ENCODE measurements at places on chromosomes 3 and 15.

DNA sequence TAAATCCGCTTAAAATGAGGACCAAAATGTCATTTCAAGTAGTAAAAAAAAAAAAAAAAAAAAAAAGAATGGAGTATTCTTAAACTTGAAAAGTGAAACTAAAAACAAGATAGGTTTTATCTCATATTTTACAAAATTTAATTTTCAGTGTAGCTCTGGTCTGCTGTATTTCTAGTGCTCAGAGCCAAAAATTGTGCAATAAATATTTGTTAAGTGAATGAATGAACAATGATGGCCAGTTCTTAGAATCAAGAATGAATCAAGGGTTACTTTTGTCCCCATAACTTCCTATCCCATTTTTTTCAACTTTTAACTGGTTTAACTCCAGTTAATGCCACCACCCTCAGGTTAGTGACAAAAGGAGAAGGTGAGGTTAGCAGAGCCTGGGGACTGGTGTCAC, 214.4 kb downstream of the ABHD5 start:
- DNase-seq = no peak

DNA sequence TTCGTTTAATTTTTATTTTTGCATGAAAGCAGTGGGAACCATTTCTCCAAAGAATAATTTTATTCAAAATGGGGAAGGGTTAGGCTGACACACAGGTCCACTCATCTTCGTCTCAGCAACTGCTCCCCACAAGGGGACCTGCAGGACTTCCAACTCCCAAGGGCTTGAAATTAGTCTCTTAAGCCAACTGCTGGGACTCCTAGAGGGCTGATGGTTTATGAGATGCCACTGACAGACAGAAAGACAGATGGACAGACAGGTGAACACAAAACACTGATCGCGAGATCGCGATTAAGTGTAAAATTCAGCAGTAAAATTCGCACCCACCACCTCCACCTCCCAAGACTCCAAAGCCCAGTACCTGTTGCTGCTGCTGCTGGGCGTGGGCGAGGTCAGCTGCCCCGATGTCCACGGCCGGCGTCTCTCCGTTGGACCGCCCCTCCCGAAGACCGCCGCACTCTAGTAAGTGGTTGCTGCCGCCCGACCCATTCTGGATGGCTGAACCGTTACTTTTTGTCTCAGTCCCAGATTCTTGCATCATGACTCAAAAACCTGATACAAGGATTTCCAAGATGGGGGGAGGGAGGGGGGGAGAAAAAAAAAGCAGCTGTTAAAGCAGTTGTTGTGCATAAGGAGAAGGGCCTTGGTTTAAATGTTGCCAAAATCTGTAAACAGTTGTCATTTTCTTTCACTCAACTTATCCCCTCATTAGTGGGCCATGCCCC, 385.5 kb downstream of the FOXP1 start:
- no peak for DNase-seq

DNA sequence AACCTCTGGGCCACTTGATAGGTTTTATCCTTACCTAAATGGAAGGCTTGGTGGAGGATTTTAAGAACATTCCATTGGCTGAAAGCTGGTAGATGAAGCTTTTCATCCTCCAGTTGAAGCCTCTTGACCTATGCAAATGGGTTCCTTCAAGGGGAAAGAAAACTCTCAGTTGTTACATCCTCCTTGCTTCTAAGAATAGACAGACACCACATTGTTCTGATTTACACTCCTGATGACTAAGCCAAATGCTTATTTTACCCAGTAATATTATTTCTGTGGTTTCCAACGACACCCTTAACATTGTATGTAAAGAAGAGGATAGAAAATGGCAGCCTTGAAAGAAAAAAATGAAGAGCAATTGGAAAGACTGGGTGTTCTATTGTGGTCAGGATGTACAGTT, 480.5 kb downstream of the OTOL1 start:
- no peak for DNase-seq

DNA sequence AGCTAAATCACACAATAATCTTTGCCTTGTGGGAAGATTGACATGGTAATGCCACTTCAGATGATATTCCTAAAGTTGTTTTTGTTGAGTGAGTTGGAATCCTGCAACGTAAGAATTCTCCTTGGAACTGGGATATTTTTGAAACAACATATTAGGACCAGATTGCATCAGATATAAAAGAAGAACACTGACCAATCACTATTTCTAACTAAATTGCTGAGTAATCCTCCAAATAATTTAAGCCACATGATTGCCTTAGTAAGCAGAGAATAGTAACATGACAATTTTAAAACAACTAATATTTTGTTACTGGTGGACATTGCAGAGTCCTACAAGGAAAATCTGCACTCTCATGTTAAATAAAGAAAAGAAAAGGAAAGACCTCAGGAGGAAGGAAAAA, 353.9 kb upstream of the LMCD1 start:
- no peak for DNase-seq

DNA sequence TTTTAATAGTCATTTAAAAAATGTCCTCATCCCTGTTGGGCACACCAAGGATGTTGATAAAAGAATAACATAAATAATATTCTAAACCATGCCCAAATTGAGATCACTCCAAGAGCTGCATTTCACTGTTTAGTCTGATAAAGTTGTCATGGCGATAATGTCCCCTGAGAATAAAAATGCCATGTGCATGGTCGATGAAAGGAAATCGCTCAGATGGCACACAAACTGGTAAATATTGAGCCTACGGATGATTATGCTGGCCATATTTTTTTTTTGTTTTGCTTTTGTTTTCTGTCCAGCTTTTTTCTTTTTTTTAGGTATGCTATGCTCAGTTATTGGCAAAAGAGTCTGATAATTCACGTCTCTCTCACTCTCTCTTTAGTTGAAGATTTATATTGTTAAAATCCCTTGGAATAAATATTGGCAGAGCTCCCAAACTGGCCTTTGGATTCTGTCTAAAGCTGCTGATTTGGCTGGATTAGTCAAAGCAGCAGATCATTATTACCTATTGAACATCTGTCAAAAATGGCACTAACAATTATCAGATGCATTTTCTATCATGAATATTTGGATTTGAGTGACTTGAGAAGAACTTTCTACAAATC, 643.8 kb downstream of the SQOR start:
- DNase-seq = no peak

DNA sequence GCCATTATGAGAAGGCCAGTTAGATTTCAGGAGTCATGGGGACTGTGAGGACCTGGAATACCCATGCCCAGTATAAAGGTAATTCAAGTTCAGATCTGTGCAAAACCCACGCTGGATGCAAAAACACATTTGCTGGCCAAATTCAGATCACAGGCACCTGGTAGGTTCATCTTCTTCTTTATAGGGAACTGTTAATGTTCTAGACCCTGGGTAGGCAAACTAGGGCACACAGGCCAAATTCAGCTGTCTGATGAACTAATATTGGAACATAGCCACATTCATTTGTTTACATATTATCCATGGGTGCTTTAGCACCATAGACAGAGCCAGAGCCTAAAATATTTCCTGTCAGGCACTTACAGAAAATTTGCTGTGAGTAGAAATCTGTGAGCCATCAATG, 241.4 kb downstream of the PTPRG start:
- no peak for DNase-seq

GRCh38 chr3:129184396-129184657, 631 bp upstream of the CNBP start:
- DNase-seq = no peak

- DNase-seq = no peak
Observed at GRCh38 chr3:27724459-27725197, 2.5 kb upstream of the EOMES start.

DNA sequence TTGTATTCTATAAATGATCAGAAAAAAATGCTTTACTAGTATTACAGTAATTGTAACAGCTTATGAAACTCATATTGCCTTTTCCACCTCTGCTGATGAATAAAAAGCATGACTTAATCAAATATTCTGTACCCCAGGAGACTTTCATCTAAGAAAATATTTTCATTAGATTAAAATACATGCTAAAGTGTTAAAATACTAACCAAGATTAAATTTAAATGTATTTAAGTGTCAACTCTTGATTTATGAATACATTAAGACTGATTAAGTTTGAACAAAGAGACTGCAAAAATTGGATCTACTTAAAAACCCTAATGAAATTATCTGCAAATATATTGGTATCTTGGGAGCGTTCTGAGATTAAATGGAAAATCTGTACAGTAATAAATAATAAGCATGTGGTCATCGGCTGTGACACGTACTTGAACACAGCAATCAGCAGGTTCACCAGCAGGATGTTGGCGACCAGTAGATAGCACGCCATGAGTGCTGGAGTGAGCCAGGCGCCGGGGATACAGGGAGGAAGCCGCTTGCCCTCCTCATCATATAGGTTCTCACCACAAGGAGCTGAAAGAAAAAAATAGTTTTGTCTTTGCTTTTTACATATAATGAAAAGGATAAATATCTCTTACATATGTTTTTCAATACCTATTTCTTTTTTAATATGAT, 36.6 kb upstream of the MTMR10 start:
- no peak for DNase-seq

GRCh38 chr15:61807281-61807929, 252.8 kb downstream of the VPS13C start:
- DNase-seq = no peak

GRCh38 chr3:107752202-107752990, 229.6 kb downstream of the BBX start:
- DNase-seq = no peak

GRCh38 chr3:39192490-39193092, at the start of gene XIRP1:
Gene XIRP1, minus strand, starts transcription at chr3:39192595. Its CDS starts 3,150 bp downstream, at chr3:39189445.
- no peak for DNase-seq

- no peak for DNase-seq
Observed at GRCh38 chr3:153967260-153967659, 153.9 kb upstream of the ARHGEF26 start.

- no peak for DNase-seq
Observed at GRCh38 chr15:42071717-42072116, 22.6 kb downstream of the PLA2G4D start.

- DNase-seq = no peak
Observed at GRCh38 chr3:39755100-39755499, 54.3 kb upstream of the MYRIP start.

DNA sequence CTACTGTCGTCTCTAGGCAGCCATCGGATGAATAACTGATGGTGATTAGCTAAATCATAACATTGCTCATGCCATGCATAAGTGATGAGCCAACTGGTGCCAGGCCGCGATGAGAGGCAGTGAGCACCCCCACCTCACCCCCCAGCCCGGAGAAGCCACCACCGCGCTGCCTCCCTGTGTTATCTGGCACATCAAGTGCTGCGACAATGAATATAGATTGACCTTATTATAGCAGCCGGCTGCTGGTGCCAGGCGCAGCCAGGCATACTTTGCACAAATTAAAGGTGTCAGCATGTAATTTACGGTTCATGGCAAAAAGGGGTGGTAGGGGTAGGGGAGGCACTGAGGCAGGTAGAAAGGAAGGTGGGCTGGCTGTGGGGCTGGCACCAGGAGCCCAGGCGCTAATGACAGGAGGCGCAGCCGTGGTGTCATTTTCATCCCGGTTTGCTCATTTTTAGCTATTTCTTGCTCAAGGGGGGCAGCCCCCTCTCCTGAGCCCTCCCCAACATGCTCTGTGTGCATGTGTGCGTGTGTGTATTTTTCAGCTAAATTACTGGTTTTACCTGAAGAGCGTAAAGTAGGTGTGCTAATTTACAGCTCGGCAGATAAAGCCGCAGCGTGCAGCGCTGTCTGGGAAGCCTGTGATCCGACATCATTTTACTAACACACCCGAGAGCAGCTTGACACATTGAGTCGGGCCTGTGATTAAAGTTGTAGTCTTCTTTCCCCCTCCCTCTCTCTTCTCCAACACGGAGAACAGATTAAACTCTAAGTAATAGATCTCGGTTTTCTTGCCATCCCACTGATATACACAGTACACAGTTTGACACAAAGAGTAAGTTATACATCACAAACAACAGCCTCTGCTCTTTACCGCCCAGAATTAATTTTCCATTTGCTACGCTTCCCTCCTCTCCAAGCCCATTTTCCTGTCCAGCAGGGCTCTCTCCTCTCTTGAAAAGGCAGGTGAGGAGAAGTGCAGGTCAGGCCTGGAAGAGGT, 212.3 kb downstream of the RPLP1 start:
- no peak for DNase-seq
